Activated T-helper 1 cell treated with anti-CD3 and anti-CD28 coated beads, Interleukin-2, amount 50 U/mL, for 16 hours (primary cell): ENCODE measurements at places on chromosomes 2 and 18.

- DNase-seq = no peak
Measured at GRCh38 chr18:48027401-48027963, 97.0 kb upstream of the SMAD2 start.

DNA sequence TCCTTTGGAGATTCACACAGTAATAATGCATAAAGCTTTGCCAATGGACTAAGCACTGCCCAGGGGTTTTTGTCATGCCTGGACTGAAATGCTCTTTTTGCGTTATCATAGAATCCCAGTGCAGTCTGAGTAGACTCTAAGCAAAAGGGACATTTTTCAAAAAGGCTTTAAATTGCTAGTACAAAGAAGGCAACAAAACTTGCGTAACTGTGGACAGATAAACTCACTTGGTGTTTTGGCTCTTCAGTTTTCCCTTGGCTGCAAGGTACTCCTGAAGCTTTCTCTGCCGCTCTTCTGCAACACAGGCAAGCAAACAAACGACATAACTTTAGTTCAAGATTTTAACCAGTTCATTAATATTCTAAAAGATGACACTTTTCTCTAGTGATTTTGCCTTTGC, 2.1 kb downstream of the CKAP2L start:
- DNase-seq = no peak

GRCh38 chr2:19893520-19894133, 8.2 kb downstream of the TTC32 start:
- DNase-seq = no peak

GRCh38 chr2:238461916-238462315, 35.2 kb downstream of the ASB1 start:
- DNase-seq = no peak
